ENCODE measurements at places on chromosomes 3 and 15.

GRCh38 chr15:64981812-64982431 is 7.8 kb downstream of the SPG21 start:
- no peak for DNase-seq

- no peak for DNase-seq
Observed at GRCh38 chr15:43918717-43919116, 91.9 kb downstream of the WDR76 start.

GRCh38 chr3:183381673-183382072 is 46.7 kb downstream of the MCF2L2 start:
- no peak for DNase-seq

GRCh38 chr3:53261712-53262111 is 5.9 kb upstream of the TKT start:
- DNase-seq: no peak

- DNase-seq: no peak
Observed at GRCh38 chr3:130971208-130971607, 55.4 kb downstream of the ASTE1 start.

GRCh38 chr3:127711896-127712295 is 39.1 kb downstream of the ABTB1 start:
- DNase-seq: no peak

GRCh38 chr3:133475245-133476010 is 75.6 kb downstream of the BFSP2 start:
- no peak for DNase-seq

GRCh38 chr3:188294823-188295487 is 141.0 kb downstream of the LPP start:
- peak; percentile 67 for DNase-seq

GRCh38 chr3:152048831-152049230 is 175.4 kb downstream of the SUCNR1 start:
- DNase-seq: no peak

GRCh38 chr3:86748015-86748414 is 242.9 kb downstream of the VGLL3 start:
- no peak for DNase-seq

DNA sequence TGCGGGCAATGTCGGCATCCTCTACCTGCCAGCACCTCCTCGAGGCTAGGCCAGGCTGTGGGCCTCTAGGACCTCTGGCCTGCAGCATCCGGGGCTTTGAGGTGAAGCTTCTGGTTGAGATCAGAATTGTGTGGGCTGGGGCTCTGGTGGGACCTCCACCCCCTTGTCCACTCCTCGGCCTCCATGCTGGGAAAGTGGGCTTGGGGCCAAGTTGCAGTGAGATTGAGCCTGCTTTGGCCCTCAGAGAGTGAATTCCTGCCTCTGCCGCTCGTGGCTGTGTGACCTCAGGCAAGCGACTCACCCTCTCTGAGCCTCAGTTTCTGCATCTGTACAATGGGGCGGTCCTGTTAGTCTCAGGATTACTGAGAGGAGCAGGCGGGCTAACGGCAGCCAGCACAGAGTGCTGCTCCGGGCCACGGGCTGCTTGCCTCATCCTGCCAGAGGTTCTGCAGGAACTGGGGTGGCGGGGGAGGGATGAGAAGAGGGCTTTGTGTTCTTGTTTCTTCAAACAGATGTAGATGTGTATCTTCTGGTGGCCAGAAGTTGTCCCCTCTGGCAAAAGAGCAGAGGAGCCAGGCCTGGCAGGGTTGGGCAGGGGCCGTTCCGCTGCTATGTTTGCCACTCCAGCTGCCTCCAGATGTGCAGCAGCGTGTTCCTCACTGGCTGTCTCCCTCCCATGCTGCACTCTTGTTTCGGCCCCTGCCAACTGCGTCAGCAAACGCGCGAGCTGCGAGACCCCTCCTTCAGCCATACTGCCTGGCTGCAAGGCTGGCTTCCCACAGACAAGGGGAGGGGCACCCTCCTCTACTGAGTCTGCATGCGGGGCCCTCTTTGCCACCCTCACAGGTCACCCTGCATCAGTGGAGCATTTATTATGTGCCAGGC is 33.7 kb downstream of the FBLN2 start:
- no peak for DNase-seq

GRCh38 chr3:14301558-14301957 is 100.8 kb upstream of the SLC6A6 start:
- DNase-seq: no peak

DNA sequence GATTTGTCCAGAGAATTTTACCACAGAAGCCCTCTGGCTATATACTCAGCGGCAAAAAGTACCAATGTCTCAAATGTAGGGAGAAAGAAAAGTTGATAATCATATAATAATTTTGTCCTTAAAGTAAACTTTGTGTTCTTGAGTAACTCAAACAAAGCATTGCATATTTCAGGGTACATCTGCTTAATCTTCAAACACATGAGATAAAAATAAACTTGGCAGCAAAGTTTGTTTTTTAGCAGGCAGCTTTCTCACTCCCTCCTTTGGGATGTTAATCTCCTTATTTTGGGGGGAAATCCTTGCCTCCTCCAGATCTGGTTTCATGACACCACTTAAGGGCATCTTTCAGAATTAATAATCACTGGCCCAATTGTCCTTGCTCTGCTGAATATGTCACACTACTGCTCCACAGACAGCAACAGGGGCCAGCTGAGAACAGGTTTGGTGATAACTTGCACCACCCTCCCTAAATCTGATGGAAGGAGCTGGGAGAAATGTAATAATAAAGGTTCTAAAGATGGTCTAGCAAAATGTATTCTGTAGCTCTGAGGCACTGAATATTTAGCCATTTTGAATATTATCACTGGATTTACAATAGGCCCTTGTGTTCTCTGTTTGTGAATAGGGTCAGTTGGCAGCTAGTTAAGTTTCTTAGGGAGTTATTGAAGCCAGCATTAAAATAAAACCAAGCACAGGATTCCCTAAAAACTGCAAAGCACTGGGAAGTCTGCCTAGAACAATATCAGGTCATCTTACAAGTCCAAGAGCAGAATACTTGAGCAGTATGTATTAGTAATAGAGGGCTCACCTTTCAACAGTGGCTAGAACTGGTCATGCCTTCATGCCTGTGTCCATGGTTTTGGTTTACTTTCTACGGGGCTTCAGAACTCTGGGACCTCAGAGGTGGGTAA is 79.2 kb downstream of the EFL1 start:
- DNase-seq: peak; percentile 43

GRCh38 chr3:107430214-107430995 is 53.2 kb downstream of the CCDC54 start:
- no peak for DNase-seq

DNA sequence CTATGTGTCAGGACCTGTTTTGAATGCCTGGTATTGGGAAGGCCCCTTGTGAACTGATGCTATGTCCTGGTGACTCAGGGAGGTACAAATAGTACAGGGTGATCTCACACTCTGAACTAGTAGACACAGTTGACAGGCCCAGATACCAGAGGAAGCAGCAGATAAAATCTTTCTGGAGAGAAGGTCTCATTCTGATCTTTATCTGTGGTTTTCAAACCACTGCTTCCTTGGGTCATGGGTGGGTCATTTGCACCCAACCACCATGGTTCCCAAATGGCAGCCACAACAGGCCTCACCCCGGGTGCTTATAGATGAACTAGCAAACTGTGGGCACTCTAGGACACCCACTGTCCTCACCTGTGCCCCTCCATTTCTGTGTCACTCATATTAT is 43.4 kb downstream of the PXYLP1 start:
- peak; percentile 51 for DNase-seq

- peak; percentile 66 for DNase-seq
Observed at GRCh38 chr15:51731549-51732267, 5.7 kb downstream of the LYSMD2 start.

GRCh38 chr3:136018876-136019275 is 53.3 kb downstream of the PPP2R3A start:
- DNase-seq: no peak

GRCh38 chr3:192435241-192435640 is 292.1 kb downstream of the FGF12 start:
- no peak for DNase-seq

GRCh38 chr15:98835876-98836275 is 171.7 kb downstream of the PGPEP1L start:
- no peak for DNase-seq
